H54 (cell line): ENCODE measurements at places on chromosomes 6 and 20.

GRCh38 chr6:126367849-126368248 lies 27.9 kb downstream of the CENPW start:
- no peak for DNase-seq

GRCh38 chr20:17513939-17514338 lies 17.2 kb downstream of the BFSP1 start:
- DNase-seq: no peak

- DNase-seq: no peak
Measured at GRCh38 chr6:321536-322258, 29.4 kb downstream of the DUSP22 start.

DNA sequence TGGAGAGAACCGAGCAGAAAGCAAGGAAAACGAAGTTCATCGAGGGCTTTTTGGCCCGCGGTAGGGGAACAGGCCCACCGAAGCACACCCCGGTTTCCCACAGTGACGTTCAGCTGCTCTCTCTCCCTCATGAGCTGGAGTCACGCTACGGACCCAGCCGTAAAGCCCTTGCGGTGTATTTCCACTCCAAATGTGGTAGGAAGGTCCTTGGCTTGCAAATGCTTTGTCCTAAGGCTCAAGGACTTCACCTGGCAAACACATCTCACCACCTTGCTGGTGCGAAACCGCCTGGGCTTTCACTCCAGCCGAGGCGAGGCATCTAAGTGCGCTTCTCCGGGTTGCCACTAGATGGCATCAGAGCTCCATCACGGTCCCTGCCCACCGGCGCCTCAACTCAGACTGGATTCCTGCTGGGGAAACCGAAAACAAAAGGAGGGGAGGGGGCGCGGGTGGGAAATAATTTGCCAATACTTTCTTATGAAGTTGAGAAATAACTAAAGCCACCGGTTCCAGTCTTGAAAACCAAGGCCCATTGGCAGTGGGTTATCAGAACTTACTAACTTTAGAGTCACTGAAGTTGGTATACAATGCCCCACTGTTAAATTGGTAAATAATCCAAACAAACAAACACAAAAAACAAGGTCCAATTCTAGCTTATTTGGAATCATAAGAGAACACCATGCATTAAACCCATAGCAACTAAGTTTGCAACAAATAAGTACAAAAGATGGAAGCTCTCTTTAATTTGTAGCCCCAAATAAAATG lies 13.4 kb upstream of the FOXC1 start:
- DNase-seq: no peak
